ENCODE measurements at places on chromosomes 16 and 17. TPM values are rescaled to one million over a fixed set of nuclear protein-coding genes. Genes with fewer than 3 reads are reported as not detected.

DNA sequence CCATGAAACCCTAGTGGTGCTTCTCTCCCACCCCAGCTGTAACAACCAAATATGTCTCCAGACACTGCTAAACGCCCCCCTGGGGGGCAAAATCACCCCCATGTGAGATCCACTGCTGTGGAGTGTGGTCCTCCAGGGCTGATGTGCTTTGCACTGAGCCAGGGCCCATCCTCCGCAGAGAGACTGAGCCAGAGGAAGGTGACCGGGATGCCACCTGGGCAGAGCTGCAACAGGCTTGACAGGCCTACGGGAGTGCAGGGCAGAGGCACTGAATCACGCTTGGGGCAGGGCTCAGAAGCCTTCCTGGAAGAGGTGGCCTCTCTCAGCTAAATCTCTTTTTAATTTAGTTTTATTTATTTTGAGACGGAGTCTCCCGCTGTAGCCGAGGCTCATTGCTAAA is 4.4 kb downstream of the GJD3 start:
- no peak for DNase-seq

Gene SPIRE2
- 3.6 TPM for total RNA-seq

- DNase-seq = no peak
Observed at GRCh38 chr17:28071891-28072606, 29.6 kb downstream of the NLK start.

Gene TMEM235
- total RNA-seq = not detected

DNA sequence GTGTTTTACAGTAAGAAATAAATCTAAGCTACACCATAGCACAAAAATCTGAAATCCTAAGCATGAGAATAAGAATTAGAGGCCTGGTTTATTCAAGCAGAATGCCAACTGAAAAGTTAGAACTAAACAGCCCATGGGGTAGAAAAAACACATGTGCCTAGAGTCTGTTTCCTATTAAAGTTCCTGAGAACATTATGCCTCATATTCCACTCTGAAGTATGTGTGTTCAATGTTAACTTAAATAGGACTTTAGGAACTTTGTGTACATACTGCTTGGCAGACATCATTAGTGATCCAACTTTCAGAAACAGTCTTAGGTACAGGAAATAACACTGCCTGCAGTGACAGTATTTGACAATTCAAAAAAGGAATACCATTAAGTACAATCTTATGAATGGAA is 18.2 kb downstream of the HEATR6 start:
- peak; percentile 44 for DNase-seq

- no peak for DNase-seq
Observed at GRCh38 chr16:56102183-56102686, 89.1 kb upstream of the GNAO1 start.

Gene FBXO39
- 0.30 TPM for total RNA-seq

DNA sequence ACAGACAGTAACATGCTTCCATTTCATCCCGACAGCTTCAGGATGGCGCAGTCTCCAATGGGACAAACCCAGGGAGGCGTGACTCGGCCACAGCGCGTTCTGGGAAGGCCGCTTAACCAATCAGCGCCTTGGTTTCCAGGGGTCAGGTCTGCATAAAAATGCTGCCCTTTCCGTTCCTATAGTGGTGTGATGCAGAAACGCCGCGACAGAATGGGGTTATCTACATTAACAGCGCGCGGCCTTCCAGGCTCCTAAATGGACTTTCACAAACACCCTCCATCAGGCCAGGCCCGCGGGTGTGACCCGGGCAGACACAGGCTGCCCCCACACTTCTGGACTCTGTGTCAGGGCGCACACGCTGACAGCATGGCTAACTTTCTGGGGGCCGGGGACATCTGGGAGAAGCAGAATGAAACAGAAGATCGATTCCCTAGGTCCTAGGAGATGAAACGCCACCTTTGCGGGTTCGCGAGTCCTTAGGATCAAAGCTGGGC is 792 bp downstream of the TMEM231 start:
- DNase-seq = peak; percentile 79

Gene SPNS3
- total RNA-seq = 0.79 TPM

DNA sequence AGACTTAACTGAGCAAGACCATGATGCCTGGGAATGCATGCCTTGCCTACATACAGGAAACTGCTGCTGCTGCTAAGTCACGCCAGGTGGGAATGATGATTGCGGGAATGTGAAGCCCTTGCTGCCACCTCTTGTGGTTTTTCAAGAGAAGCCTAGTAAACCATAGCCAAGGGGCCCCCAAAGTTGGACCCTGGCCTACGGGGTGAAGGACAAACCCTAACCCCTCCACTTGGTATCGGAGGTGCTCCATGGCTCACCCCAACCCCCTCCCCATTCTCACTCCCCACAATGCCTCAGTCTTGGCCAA is 233.9 kb downstream of the ZNF423 start:
- no peak for DNase-seq

DNA sequence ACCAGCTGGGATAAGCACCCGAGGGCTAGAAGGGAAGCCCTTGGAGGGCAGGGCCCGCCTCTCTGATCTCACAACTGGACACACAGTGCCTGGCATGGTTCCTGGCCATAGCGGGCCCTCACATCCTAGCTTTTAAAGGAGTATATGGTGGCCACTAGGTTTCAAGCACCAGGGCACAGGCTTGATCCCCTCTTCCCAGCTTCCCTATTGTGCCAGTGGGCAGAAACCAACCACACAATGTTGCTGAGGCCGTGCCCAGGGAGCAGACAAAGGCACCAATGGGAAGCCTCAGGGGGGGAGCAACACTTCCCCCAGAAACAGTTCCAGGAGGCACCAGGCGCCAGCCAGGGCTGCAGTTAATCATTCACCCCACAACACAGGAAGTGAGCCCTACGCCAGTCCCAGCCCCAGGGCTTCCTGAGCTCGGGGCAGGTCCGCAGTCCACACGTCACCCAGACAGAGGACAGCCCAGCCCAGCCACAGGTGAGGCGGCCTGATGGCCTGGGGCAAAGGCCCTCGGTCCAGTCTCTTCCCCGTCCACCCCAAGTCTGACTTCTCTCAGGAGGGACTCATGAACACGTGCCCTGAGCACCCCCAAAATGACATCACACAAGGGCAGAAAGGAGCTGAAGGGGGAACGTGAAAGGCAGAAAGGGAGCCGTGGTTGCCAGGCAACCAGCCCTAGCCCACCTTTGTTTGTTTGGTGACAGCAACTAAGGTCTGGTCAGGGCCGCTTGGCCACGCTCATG is 12.8 kb downstream of the SMIM5 start:
- no peak for DNase-seq

GRCh38 chr16:83934684-83934977 is 18.4 kb upstream of the OSGIN1 start:
- DNase-seq = no peak

GRCh38 chr16:4288148-4288921 is 15.5 kb upstream of the TFAP4 start:
- no peak for DNase-seq

GRCh38 chr16:23282568-23282967 is 19.5 kb upstream of the SCNN1B start:
- no peak for DNase-seq

Gene KRTAP16-1
- total RNA-seq = 4.5 TPM

DNA sequence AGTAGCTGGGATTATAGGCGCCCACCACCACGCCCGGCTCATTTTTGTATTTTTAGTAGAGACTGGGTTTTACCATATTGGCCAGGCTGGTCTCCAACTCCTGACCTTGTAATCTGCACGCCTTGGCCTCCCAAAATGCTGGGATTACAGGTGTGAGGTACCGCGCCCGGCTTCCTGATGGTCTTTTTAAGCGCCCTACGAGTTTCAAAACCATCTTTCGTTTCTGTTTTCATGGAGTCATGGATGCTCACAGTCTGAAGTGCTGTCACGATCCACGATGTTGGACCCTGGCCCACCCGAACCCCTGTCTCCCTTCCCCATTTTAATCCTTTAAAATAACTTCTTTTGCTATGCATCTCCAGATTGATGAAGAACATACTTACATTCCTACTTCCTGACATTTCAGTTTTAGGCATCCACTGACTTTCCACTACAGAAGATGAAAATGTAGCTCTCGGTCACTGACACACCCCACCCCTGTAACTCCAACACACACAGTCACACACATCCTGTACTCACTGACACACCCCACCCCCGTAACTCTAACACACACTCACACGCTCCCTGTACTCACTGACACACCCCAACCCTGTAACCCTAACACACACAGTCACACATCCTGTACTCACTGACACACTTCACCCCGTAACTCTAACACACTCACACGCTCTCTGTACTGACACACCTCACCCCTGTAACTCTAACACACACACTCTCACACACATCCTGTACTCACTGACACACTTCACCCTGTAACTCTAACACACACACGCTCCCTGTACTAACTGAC is 22.6 kb upstream of the WDR45B start:
- no peak for DNase-seq

Measured in skin of body (tissue), 3 donors.